Lung (tissue), 17 donors: ENCODE measurements at places on chromosomes 11 and 22. TPM values are rescaled to one million over a fixed set of nuclear protein-coding genes. Genes with fewer than 3 reads are reported as not detected.

DNA sequence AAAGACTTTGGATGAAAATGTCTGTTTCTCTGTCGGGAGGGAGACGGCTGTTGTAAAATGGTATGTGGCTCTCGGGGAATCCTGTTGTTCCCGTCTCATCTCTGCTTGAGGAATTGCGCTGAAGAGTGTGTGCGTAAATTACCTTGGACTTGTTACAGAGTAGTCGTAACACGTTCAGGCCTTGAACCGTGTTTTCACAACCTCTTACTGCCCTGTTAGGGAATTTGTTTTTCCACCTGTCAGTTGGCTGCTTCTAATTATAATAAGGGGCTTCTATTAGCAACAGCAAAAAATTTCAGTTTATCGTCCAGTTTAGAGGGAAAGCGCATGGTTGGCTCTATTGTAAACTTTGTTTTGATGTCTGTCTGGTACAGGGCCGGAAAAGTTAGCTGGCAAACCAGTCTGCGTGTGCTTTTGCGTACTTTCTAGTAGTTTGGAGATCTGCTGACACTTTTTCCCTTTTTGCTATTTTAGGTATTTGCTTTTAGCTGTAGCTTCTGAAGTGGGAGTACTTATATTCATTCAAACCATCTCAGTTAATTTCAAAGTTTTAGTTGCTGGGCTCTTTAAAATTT, 1.5 kb downstream of the HIPK3 start:
- DNase-seq, result peak; percentile 72
- H3K4me3 ChIP-seq, result peak overlapping the region; percentile 98
- H3K4me1 ChIP-seq, result peaks cover 5% of the 10 kb centered on the region
- H3K27ac ChIP-seq, result peak overlapping the region; percentile 100
- no peaks in the 10 kb centered on the region for H3K27me3 ChIP-seq
- H3K36me3 ChIP-seq, result no peaks in the 10 kb centered on the region

GRCh38 chr11:45259592-45259991, 26.5 kb downstream of the SYT13 start:
- no peak for DNase-seq
- H3K4me3 ChIP-seq, result no peak overlapping the region
- no peak overlapping the region for H3K27ac ChIP-seq
- no peaks in the 10 kb centered on the region for H3K27me3 ChIP-seq
- peaks cover 33% of the 10 kb centered on the region for H3K4me1 ChIP-seq
- no peaks in the 10 kb centered on the region for H3K36me3 ChIP-seq

DNA sequence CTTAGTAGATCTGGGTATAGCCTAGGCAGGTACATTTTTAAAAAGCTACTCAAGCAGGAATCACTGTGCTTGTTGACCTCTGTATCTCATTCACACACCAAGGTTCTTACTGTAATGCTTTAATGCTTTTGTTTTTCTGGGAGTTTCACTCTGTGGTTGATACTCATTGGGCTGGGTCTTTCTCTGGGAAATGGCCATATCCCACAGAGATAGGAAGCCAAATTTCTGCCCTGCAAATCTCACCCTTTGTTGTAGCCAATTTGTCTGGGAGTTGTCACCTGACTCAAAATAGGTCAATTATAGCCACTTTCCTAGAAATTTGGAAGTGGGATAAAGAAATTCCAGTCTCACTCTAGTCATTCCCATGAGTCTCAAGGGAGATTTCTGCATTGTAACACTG, 195.8 kb upstream of the BDNF start:
- H3K36me3 ChIP-seq, result no peaks in the 10 kb centered on the region
- H3K27ac ChIP-seq, result no peak overlapping the region
- DNase-seq, result no peak
- H3K27me3 ChIP-seq, result no peaks in the 10 kb centered on the region
- H3K4me1 ChIP-seq, result no peaks in the 10 kb centered on the region

DNA sequence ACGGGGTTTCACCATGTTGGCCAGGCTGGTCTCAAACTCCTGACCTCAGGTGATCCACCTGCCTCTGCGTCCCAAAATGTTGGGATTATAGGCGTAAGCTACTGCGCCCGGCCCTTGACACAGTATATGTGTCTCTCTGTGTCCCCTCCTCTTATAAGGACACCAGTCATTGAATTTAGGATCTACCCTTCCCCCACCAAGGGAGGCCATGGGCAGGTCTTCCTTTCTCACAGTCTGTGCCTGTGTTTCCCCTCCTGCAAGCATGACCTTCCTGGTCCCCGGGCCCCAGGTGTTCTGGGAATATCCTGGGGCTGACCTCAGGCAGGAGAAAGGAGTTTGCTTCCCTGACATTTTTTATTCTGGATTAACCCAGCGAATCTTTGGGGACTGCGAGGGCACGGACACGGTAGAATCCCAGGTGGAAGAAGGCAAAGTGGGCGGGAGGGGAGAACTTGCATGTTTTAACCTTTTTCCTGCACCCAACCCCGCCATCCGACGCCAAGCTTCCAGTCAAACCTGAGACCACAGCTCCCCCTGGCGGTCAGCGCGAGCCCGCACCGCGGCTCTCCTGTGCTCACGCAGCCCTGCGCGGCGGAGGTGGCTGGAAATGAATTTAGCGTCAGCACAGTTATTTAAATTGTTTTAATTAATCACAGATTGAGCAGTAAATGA, 42.1 kb upstream of the ISX start:
- H3K4me1 ChIP-seq, result no peaks in the 10 kb centered on the region
- H3K36me3 ChIP-seq, result no peaks in the 10 kb centered on the region
- no peak overlapping the region for H3K27ac ChIP-seq
- no peak overlapping the region for H3K4me3 ChIP-seq

GRCh38 chr11:131235328-131236298, 134.8 kb upstream of the NTM start:
- no peak overlapping the region for H3K4me3 ChIP-seq
- H3K27ac ChIP-seq, result no peak overlapping the region
- peaks cover 5% of the 10 kb centered on the region for H3K4me1 ChIP-seq
- no peak for DNase-seq

DNA sequence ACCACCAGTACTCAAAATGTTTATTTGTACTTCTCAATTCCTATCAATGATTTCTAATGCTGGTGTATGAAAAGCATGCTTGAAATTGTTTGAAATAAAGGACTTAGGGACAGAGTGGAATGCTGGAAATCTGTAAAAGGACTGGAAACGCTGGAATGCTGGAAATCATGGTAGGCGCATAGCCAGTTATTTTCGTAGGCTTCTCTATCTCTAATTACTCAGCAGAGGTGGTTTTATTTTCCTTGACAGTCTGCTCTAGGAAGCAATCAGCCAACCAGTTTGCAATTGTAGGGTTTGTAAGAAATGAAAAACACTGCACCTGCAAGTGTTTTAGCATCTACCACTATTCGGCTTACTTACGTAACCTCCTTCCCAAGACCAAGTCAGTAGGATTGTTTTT, 788 bp downstream of the LIN7C start:
- H3K36me3 ChIP-seq, result no peaks in the 10 kb centered on the region
- peak overlapping the region; percentile 96 for H3K4me3 ChIP-seq
- no peaks in the 10 kb centered on the region for H3K27me3 ChIP-seq
- no peak overlapping the region for H3K27ac ChIP-seq
- H3K4me1 ChIP-seq, result peaks cover 3% of the 10 kb centered on the region
- DNase-seq, result no peak

DNA sequence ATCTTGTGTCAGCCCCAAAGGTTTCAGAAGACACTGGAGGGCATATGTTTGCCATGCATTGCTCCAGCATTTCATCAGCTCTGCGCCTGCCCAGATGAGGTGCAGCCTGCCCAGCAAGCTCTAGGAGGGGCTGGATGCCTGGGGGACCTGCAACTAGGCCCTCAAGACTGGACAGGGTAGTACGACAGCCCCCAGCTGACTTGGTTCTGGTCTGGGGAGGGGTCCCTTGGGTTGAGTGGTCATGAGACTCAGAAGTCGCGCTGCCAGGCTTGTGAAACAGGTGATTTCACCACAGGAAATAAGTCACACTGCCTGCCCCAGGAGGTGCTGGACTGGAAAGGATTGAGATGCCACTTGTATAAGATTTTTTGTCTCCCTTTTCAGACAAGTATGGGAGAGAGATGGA, 23.4 kb downstream of the TPBGL start:
- no peaks in the 10 kb centered on the region for H3K4me1 ChIP-seq
- no peak overlapping the region for H3K4me3 ChIP-seq
- peaks cover 9% of the 10 kb centered on the region for H3K36me3 ChIP-seq
- no peak overlapping the region for H3K27ac ChIP-seq

- H3K4me3 ChIP-seq, result no peak overlapping the region
- DNase-seq, result peak; percentile 2
- no peaks in the 10 kb centered on the region for H3K27me3 ChIP-seq
- H3K36me3 ChIP-seq, result peaks cover 8% of the 10 kb centered on the region
These were observed 55.7 kb downstream of the ATM start for GRCh38 chr11:108278546-108278945.

GRCh38 chr11:46588915-46589314, 4.9 kb downstream of the AMBRA1 start:
- H3K36me3 ChIP-seq, result no peaks in the 10 kb centered on the region
- DNase-seq, result no peak
- no peaks in the 10 kb centered on the region for H3K27me3 ChIP-seq
- no peak overlapping the region for H3K27ac ChIP-seq

- H3K4me3 ChIP-seq, result no peak overlapping the region
- no peaks in the 10 kb centered on the region for H3K36me3 ChIP-seq
- H3K27me3 ChIP-seq, result no peaks in the 10 kb centered on the region
- DNase-seq, result no peak
- peaks cover 1% of the 10 kb centered on the region for H3K4me1 ChIP-seq
These were observed 202.3 kb upstream of the SYN3 start for GRCh38 chr22:33260498-33260897.

The SYT7 gene
- polyA plus RNA-seq, result 1.7 TPM

The OR51B2 gene
- polyA plus RNA-seq, result not detected

The ABTB2 gene
- polyA plus RNA-seq, result 2.5 TPM

The SART1 gene
- polyA plus RNA-seq, result 44.3 TPM

The OR2D2 gene
- not detected for polyA plus RNA-seq
